ENCODE measurements at places on chromosomes 7 and 10. TPM values are rescaled to one million over a fixed set of nuclear protein-coding genes. Genes with fewer than 3 reads are reported as not detected.

FRMD4A gene
- 52.1 TPM for total RNA-seq

LDB3 gene
- total RNA-seq: 0.09 TPM

- no peak for DNase-seq
- no peak overlapping the region for H3K27ac ChIP-seq
- no peaks in the 10 kb centered on the region for H3K36me3 ChIP-seq
- H3K4me1 ChIP-seq: no peaks in the 10 kb centered on the region
- no peaks in the 10 kb centered on the region for H3K27me3 ChIP-seq
These were observed 15.5 kb downstream of the CARD11 start for GRCh38 chr7:3028071-3028757.

GRCh38 chr10:7558036-7558435, 108.7 kb downstream of the ITIH5 start:
- H3K4me1 ChIP-seq: peaks cover 7% of the 10 kb centered on the region
- H3K27me3 ChIP-seq: no peaks in the 10 kb centered on the region
- no peak for DNase-seq
- H3K4me3 ChIP-seq: no peak overlapping the region

- peak; percentile 28 for DNase-seq
- no peaks in the 10 kb centered on the region for H3K36me3 ChIP-seq
- peak overlapping the region; percentile 81 for H3K4me3 ChIP-seq
- no peaks in the 10 kb centered on the region for H3K27me3 ChIP-seq
- peaks cover 9% of the 10 kb centered on the region for H3K4me1 ChIP-seq
These were observed 907 bp upstream of the IFRD1 start for GRCh38 chr7:112449353-112449752.

- H3K36me3 ChIP-seq: no peaks in the 10 kb centered on the region
- H3K4me3 ChIP-seq: no peak overlapping the region
These were observed 130.2 kb downstream of the GPR37 start for GRCh38 chr7:124635416-124635815.

DNA sequence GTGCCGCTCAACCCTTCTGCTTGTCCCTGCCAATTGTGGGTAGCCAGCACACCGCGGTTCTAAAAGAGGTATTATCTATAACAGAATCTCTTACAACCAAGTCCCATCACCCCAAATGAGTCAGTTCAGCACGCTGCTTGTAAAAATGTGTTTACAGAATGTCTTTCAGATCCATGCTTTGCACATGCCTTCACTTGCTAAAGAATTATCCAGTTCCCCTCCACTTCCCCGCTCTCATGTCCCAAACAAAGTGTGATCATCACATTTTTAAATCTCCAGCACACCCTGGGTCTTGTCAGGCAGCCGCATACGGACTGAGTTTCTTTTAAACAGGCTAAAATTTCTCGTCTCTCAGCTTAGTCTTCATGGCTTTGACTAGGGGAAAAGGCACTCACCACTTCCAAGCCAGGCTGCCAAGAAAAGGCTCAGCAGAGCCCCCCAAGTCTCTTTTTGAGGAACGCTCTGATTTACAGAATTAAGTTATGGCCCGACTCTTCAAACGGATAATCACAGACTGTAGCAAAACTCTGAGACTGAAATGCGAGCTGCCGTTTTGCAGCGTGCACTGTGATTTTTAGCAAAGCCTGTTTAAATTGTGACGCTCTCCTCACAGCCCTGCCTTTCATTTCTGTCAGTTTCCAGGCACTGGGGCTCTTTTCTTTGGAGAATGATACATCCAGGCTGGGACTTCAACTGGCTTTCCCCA, 29.8 kb upstream of the FGFR2 start:
- H3K27ac ChIP-seq: no peak overlapping the region
- DNase-seq: no peak
- H3K4me3 ChIP-seq: no peak overlapping the region
- no peaks in the 10 kb centered on the region for H3K27me3 ChIP-seq

Data from Caco-2 (cell line).